ENCODE measurements at places on chromosomes 6 and 20. TPM values are rescaled to one million over a fixed set of nuclear protein-coding genes. Genes with fewer than 3 reads are reported as not detected.

DNA sequence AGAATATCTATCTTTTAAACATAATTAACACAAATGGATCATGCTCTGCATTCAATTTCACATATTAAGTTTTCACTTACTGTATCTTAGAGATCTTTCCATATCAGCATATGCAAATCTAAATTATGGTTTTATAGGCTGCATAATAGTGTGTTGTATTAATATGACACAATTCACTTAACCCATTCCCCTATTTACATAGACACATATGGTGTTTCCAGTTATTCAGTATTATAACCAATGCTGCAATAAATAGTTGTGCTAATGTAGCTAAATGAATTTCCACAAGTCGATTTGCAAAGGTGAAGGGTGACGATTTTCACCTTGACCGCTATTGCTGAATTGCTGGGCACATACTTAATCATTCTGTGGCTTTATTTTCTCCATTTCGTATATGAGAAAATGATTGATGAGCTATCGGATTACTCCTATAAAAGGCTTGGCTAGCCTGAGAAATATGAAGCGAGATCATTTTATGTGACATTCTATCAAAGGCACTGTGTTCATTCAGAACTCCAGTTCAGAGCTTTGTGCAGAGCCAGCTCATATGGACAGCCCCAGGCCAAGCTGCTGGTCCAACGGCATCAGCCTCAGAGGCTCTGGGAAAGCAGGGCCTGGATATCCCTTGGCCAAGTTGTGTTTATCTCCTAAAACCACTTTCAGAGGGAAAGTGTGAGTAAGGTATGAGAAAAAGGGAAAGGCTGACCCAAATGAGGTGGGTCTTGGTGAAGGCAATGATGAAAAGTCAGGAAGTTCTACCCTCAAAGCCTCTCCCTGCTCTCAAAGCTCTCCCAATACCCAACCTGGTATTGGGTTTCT lies 50.8 kb downstream of the GFOD1 start:
- no peak for DNase-seq

DNA sequence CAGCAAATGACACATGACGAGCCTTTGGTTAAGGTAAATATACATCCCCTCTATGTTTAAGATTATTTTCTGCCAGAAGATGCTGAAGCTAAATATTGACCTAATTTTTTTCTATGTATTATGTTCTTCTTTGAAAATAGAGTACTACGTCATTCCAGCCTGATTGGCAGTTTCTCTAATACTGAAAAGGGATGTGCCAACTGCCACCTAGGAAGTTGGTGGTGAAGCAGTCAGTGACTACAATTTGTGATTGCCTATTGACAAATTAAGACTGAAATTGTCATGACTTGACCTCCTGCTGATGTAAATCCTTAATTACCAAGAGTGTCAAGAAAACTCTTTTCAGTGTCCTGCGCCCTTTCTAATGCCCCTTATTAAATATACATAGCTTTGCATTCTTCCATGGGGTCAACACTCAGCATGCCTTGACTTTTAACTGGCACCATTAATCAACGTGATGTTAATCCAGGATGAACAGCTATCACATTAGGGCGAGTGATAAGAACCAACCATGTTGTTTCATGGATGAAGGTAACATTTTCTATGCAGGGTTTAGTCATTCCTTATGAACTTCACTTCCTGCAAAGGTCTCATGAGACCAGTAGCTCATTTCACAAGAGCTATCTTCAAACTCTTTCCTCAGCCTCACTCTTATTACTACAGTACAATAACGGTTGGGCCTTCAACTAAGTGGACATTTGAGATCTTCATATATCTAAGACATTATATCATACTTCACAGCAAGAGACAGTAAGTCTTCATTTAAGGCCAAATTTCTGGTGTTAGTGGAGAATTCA lies 22.5 kb upstream of the SGK1 start:
- no peak for DNase-seq

DNA sequence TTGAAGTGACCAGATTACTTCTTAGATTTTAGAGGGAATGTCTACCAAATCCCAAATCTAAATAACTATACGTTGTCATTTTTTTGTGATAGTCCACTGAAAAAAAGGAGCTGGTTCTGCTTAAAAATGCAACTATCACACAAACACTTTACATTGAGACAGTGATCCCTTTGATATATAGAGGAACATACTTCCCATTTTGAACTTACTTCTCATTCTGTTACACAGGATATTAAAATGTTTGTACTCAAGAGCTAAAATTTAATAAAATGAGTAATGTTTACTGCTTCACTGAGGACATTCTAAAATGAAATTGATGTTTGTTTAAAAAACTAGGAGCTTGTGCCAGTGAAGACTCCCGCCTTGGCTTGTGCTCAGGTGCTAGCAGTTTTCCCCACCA lies 174.1 kb downstream of the CARMIL1 start:
- DNase-seq: no peak

- no peak for DNase-seq
Observed at GRCh38 chr6:2870046-2870636, 28.5 kb upstream of the SERPINB1 start.

GRCh38 chr6:41591859-41592502 lies 45.8 kb downstream of the FOXP4 start:
- peak; percentile 89 for DNase-seq

GRCh38 chr6:130494729-130495128 lies 128.9 kb downstream of the TMEM200A start:
- no peak for DNase-seq

GRCh38 chr6:132498638-132499037 lies 14.3 kb downstream of the STX7 start:
- DNase-seq: no peak

- DNase-seq: no peak
Observed at GRCh38 chr20:62118113-62119043, 3.9 kb upstream of the LSM14B start.

GRCh38 chr20:63831993-63832686 lies 1.1 kb upstream of the ZBTB46 start:
- peak; percentile 51 for DNase-seq

GRCh38 chr6:30264743-30265142 lies 51.5 kb upstream of the TRIM26 start:
- DNase-seq: no peak

- DNase-seq: no peak
Observed at GRCh38 chr6:100161782-100162365, 167.9 kb upstream of the MCHR2 start.

- no peak for DNase-seq
Observed at GRCh38 chr6:42322676-42323075, 105.0 kb upstream of the MRPS10 start.

GRCh38 chr20:63475209-63475608 lies 2.8 kb upstream of the KCNQ2 start:
- no peak for DNase-seq

DNA sequence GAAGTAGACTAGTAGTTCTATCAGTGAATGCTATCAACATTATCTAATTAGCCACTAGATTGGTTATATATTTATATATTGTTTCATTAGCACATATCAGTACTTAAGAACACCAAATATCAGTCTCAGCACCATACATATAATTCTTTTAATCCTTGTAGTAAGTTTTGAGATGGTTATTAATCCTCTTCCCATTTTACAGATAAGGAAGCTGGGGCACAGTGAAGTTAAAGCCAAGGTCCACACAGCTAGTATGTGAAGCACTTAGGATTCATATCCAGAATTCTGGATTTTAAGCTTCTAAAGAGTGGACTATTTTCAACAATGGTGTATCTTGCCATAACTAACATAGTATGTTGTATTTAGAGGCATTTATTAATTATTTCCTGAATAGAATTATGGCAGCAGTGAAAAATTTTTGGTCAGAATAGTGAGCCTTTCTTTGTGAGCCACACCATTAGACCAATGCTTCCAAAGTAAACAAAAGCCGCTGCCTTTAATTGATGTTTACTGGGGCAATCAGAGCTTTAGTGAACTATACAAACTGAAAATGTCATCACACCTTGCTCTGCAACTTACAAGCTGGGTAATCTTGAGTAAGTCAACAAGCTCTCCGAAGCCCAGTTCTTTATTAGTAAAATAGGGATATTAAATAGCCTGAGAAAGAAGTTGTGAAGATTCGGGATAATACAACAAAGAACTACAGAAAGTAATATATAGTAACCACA lies 41.9 kb upstream of the HBS1L start:
- DNase-seq: no peak

GRCh38 chr6:10347561-10348327 lies 67.1 kb downstream of the TFAP2A start:
- DNase-seq: no peak

GRCh38 chr6:16717275-16717942 lies 43.9 kb downstream of the ATXN1 start:
- no peak for DNase-seq

GRCh38 chr6:40852779-40853373 lies 186.1 kb downstream of the UNC5CL start:
- DNase-seq: no peak

DNA sequence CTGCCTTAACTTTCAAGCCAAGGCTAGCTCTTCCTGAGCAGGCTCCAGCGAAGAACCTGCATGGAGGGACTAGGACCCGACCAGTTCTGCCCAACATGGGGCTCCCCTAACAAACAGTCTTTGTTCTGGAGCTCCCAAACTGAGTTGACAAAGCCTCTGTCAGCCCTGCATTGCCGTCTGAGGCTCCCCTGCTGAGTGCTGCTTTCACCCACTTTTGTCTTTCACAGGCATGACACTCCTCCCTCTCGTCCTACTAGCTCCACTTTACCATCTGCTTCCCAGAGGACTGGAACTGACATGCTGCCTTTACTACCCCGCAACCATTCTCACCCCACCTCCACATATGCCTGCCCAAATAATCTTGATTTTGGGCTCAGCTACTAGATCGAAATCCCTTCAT lies 45.1 kb upstream of the B4GALT5 start:
- no peak for DNase-seq

GRCh38 chr20:54095824-54096223 lies 25.4 kb upstream of the BCAS1 start:
- DNase-seq: no peak

GRCh38 chr6:37202788-37203491 lies 33.0 kb downstream of the PIM1 start:
- peak; percentile 63 for DNase-seq

DNA sequence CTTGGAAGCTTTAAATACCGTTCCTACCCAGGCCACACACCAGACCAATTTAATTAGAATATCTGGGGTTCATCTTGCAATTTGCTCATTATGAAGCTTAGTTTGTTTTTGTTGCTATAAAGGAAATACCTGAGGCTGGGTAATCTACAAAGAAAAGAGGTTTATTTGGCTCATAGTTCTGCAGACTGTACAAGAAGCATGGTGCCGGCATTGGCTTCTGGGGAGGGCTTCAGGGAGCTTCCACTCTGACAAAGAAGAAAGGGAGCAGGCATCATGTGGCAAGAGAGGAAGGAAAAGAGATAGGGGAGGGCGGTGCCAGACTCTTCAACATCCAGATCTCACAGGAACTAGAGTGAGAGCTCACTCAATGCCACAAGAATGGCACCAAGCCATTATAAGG lies 73.6 kb downstream of the RNF182 start:
- DNase-seq: no peak

- no peak for DNase-seq
Observed at GRCh38 chr6:151236668-151237401, 2.9 kb upstream of the AKAP12 start.

DNA sequence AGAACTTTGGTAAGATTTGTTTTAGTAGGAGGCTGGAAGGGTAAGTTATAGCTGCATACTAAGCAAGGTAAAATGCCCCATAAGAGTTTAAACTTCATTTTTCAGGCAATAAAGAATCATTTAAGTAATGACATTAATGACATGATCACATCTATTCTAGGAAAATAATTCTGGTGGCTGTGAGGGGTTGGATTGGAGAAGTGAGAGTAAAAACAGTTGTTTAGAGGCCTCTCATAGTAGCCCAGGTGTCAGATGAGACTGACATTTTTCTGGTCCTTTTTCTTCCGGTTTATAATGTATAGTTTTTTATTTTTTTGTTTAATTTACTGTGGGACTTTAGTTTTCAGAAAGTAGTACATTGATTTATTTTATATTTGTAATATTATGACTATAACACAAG lies 40.8 kb downstream of the ITCH start:
- no peak for DNase-seq

GRCh38 chr6:157716251-157716995 lies 106.6 kb upstream of the SNX9 start:
- no peak for DNase-seq

DNA sequence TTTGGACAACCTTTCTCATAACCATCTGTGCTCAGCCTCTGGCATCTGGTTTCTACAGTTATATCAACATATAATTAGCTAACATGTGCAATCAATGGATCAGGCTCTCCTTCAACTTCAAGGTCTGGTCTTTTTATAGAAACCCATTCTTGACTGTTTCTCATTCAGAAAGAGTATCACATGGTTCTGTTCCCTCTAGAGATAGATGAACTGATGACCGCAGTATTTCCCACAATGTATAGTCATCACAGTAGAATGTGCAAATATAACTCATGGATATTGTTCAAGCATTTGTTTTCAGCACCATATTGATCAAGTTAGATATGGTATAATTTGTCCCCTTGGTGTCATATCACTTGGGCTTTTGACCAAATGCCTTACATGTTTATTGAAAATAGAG lies 656.2 kb downstream of the FRK start:
- no peak for DNase-seq

- DNase-seq: no peak
Observed at GRCh38 chr20:2713285-2713684, 20.7 kb downstream of the EBF4 start.

- no peak for DNase-seq
Observed at GRCh38 chr6:31349301-31349700, 7.7 kb downstream of the HLA-B start.

- DNase-seq: peak; percentile 26
Observed at GRCh38 chr6:57256541-57256940, 34.4 kb upstream of the RAB23 start.

DNA sequence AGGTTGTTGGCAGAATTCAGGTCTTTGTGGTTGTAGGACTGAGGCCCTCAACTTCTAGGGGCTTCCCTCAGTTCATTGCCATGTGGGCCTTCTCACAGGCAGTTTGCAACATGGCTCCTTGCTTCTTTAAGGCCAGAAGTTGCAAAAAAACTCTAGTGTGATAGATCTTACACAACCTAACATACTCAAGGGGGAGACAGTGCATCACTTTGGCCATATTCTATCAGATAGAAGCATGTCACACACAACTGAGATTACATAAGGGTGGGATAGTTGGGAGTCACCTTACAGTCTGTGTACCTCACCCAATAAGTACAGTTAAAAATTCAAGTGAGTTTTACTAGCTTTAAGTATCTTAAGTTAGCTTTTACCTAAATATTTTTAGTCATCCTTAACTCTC lies 1.6 kb downstream of the SIRPD start:
- DNase-seq: no peak

Gene EMILIN3
- total RNA-seq: 3.1 TPM

Gene PDE7B
- 10.3 TPM for total RNA-seq

Gene CDK5RAP1
- 12.5 TPM for total RNA-seq

Gene FAM83D
- 32.7 TPM for total RNA-seq

Gene RSPH4A
- total RNA-seq: 5.3 TPM

Gene PARD6B
- total RNA-seq: 22.6 TPM

Gene FRK
- total RNA-seq: 7.8 TPM

Gene PRDM1
- total RNA-seq: 1.8 TPM

Gene ULBP3
- total RNA-seq: not detected

Gene STMN3
- 11.7 TPM for total RNA-seq

Gene DLL1
- total RNA-seq: not detected

Gene TMEM244
- not detected for total RNA-seq

Gene IGF2R
- 43.4 TPM for total RNA-seq

Gene C6orf163
- total RNA-seq: 0.87 TPM
